ENCODE measurements at places on chromosomes 1 and 21.

DNA sequence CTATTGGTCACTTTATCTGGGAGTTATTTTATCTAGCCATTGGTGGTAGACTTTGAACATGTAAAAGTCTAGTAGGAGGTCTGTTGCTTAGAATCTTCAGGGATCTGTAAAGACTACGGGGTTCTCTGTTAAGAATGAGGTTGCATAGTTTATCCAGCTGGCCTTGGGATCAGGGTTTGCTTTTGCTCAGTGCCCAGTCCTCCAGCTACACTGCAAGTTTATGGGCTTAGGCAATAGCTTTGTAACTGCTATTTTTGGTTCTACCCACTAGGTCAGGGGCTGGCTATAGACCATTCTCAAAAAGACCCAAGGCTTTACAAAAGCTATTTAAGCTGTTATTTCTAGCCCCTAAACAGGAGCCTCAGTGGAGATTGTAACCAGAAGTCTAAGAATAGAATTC lies 9.8 kb downstream of the SH3GLB1 start:
- DNase-seq, result no peak

DNA sequence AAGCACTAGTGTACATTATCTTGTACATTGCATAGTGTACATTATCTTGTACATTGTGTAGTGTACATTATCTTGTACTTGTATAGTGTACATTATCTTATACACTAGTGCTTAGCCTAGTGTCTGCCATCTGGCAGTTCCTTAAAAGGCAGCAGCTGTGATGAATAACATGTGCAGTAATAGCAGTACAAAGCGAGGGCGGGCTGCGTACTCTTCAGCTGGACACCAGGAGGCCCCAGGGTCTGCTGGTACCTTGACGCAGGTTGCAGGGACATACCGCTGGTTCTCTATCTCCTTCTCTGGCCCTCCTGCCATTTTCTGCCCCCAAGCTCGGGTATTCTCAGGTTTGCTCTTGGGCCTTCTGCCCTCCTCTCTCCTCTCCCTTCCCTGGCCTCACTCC lies 149.6 kb downstream of the SEC16B start:
- no peak for DNase-seq

- no peak for DNase-seq
These were observed 1.2 kb downstream of the ITGA10 start for GRCh38 chr1:145908653-145909052.

DNA sequence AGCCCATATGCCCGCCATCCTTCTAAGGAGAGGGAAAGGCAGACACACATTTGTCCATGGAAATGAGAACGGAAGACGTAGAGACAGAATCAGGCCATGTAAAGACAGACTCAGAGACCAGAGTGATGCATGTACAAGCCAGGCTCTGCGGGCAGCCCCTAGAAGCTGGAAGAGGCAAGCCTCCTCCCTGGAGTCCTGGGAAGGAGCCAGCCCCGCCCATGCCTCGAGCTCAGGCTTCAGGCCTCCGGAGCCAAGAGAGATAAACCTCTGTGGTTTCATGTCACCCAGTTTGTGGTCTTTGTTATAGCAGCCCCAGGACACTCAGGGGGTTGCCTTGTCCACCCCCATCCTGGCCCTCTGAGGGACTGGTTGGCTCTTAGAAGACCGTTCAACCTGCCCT lies 11.6 kb downstream of the PDE9A start:
- no peak for DNase-seq
